Inflammatory macrophage treated with lipopolysaccharide for 1 hour (primary cell): ENCODE measurements at places on chromosomes 1 and 21.

DNA sequence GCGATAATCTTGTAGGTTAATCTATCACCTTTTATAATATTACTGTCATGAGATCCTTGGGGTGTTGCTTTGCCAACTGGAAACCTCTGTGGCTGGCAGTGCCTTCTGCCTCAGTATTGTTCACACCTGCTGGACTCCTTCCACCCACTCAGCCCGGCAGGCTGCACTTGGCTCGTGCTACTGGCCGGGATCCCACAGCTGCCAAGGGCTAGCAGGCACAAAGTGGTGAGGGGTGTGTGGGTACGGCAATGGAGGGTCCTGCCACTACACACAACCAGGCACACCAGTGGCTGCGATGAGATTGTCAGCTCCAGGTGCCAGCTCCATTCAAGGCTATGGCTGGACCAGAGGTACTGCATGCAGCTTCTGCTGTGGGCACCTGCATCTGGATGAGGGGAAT, 191.2 kb upstream of the LYPLAL1 start:
- no peak for DNase-seq

DNA sequence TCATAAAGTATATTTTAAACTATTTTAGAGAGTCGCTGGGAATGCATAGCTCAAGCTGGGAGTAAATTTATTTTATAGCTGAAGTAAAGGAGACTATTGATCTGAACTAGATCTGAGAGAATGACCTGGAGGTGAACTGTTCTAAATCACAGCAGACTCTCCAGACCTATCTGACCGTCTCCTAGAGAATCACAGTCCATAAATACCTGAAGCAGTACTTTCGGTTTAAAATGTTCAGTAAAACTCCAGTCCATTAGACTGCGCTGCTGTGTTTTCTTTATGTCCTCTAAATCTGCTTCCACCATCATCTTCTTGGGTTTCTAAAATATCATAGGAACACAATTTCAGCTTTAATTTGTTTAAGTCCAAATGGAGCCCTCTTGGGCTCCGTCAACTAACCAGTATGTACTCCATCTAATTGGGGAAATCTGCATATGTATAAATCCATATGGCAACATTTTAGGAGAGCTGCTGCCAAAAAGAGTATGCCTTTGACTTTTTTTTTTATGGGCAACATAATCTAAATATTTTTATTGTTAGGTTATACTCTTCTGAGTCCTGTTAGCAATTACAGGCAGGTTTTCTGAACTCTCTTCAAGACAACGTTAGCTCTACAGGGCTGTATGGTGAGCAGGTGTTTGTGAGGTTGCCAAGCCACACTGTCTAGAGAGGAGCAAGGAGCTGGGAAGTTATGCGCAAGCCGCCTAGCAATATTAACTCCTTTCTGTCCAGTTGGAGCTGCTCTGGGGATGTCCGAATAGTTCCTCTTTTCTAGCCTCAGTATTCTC, 111.2 kb downstream of the SPAG17 start:
- no peak for DNase-seq

DNA sequence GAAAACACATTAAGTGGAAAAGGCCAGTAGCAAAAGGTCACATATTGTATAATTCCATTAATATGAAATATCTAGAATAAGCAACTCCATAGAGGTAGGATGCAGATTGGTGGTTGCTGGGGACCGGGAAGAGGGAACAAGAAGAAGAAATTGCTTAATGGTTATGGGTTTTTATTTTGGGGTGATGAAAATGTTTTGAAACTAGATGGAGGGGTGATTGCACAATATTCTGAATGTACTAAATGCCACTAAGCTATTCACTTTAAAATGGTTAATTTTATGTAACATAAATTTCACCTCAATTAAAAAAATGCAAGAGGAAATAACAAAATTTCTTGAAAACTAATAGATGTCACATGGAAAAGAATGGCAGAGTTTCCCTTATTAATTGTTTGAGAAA, 6.7 kb downstream of the KIAA0040 start:
- peak; percentile 44 for DNase-seq

GRCh38 chr1:222288053-222288452, 259.9 kb downstream of the HHIPL2 start:
- DNase-seq, result peak; percentile 67
